ENCODE measurements at places on chromosomes 5 and 9.

GRCh38 chr5:172886974-172887501 is 53.0 kb downstream of the ERGIC1 start:
- no peak for DNase-seq

- no peak for DNase-seq
Measured at GRCh38 chr9:10268531-10269485, 344.0 kb downstream of the PTPRD start.

DNA sequence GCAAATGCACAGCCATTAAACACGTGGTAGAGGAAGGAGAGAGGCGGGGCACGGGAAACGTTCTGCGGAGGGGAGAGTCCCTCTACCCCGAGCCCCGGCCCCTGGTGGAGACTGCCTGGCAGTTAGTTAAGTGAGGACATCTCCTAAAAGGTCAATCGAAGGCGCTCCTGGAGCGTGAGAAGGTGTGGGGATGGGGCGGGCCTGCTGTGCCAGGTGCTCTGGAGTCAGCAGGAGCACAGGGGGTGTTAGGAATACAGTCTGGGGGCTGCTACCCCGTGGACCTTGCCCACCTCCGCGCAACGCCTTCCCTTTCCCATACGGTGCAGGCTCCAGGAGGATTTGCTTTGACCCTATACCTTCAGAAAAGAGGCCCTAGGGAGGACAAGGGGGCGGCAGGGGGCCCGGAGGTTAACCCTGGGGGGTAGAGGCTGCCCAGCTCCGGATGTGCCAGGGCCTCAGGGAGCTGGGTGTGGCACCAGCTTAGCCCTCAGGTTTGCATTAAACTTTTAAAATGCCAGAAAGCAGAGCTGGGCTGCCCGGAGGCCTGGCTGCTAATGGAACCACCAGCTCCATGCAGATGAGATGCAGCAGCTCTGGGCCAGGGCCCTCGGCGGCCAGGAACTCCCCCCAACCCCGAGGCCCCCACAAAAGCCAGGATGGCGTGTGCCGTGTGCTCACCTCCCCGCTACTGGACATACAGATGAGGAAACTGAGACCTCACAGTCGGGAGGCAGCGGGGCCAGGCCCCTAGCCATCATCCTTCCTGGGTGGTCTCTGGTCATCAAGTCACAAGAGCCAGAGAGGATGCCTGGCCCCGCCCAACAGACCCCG is 39.2 kb downstream of the NACC2 start:
- DNase-seq: no peak

GRCh38 chr9:85603936-85604335 is 137.8 kb downstream of the AGTPBP1 start:
- no peak for DNase-seq

- DNase-seq: no peak
Measured at GRCh38 chr9:134881313-134881670, 682 bp downstream of the FCN2 start.

DNA sequence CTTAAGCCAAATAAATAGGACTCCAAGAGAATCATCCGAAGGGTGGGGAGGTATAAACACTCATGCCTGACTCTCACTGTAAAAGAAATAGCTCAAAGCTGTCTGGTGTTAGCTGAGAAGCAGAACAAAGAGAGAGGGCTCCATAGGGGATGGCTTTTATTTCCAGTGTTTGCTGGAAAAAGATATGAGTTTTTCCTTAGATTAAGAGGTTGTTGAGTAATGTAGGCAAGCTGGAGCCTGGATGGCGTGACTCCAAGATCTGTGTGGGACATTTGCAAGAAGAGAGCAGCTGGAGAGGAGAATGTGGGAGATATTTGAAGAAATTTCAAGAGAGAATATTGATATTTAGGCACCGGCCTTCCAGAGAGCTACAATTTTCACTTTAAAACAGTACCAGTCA is 793.7 kb upstream of the RGMB start:
- DNase-seq: no peak

DNA sequence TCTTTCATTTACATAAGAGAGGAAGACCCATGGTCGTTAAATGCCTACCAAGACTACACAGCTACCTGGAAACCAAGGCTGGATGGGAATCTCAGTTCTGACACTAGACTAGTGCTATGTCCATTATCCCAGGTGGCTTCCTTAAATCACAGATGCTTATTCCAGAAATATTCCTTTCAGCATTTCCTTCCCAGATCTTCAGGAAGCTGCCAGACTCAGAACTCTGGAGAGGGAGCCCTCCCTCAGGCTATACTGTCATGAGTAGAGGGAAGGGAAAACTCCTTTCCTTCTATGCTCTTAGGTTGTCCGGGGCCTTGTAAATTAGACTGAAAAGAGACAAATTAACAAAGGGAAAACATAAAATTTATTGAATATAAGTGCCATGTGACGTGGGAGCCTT is 20.8 kb downstream of the FREM1 start:
- DNase-seq: no peak

DNA sequence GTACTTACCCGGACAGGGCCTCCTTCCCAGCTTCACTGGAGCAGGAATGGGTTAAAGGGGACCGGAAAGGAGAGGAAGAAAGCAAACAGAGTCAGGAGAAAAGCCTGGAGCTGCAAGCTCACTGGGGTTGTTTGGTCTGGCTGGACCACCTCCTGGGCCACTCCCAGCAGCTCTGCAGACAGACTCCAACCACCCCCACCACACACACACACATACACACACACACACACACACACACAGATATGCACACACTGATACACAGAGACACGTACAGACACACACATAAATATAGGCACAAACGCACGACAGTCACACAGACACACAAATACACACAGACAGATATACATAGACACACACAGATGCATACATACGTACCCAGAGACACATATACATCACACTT is 34.9 kb upstream of the SYNPO start:
- no peak for DNase-seq

- no peak for DNase-seq
Measured at GRCh38 chr5:80632700-80633099, 21.8 kb upstream of the MSH3 start.

- DNase-seq: no peak
Measured at GRCh38 chr9:26748449-26749058, 144.0 kb downstream of the CAAP1 start.

DNA sequence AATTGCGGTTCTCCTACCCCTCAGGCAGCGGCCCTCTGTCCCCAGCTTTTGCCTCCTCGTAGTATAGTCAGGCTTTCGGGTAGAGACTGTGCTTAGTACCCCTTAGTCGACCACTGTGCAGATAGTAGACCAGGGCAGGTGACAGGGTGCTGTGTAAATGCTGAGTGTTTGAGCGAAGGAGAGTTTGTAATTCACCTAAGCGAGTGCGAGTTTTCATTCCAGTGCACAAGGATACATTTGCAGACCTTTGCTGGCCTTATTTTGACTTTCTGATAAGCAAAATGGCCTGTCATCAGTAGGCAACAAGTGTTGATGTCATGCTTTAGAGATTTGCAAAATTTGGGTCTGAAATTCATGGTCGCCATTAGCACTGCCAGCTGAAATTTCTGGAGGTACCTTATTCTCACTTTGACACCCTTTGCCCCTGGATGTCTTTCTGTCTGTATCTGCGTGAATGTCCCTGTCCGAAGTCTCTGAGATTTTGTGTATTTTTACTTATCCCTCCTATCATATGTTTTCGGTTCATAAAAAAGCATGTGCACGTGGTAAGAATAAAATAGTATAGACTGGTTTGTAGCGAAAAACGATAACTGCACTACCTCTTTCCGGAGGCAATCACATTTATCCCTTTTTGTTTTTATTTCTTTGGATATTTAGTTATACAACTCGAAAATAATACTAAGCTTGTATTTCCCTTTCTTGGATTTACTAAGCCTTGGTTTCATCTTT is 1.9 kb downstream of the LMNB1 start:
- no peak for DNase-seq

DNA sequence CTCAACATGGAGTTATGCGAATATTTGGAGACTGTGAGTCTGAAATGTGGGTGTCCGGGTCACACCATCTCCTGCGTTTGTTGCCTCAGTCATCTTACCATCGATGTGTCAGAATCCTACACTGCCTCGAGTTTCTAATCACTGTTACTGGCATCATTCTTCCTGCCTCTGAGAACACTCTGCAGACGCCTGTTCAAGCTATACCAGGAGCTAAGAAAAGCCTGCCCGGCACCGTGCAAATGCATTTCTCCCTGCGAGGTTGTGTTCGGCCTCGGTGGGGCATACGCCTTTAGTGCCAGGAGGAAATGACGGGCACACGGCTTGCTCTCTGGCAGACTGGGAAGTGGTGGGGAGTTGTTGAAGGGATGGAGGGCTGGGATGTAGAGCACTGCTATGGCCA is 31.2 kb upstream of the SLC25A51 start:
- no peak for DNase-seq

DNA sequence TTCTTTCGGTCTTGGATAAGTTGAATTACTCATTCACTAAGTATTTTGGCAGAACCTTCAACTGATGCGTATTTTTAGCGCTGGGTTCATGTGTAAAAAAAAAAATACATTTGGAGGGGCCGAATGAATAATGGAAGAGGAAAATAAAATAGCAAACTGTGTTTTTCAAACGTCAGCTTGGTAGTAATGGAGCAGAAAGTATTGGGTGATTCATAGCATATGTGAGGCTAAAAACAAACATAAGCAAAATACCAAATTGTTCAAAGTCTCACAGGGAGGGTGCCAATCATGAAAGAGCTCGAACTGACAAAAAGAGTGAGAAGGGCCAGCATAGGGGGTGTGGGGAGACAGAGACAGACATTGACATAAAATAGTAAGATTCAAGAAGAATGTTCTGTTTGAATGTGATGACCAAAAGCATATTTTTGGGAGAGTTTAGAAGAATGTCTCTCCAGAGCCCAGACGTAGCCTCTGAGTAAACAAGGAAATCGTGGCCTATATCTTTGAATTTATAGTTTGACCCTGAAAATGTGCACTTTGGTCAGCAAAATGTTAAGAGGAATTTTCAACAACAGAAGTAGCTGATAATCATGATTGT is 174.9 kb upstream of the HMHB1 start:
- no peak for DNase-seq

DNA sequence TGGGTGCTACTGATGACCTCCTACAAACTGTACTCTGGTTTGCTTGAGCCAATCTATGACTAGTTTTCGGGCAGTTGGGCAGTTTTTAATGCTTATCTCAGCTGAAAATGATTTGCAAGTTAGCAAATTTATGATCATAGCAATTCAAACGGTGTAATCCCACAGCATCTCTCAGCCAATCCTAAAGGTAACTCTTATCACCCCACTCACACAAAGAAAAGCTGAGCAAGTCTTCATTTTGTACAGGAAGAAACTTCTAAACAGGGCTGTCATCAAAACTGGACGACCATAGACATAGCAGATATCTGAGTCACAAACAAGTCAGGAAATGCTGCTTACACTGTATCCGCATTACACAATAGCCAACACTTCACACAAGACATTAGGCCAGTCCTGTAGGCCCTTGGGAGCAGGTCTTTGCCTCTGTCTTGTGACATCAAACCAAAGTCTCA is 2.6 kb upstream of the ENC1 start:
- no peak for DNase-seq

DNA sequence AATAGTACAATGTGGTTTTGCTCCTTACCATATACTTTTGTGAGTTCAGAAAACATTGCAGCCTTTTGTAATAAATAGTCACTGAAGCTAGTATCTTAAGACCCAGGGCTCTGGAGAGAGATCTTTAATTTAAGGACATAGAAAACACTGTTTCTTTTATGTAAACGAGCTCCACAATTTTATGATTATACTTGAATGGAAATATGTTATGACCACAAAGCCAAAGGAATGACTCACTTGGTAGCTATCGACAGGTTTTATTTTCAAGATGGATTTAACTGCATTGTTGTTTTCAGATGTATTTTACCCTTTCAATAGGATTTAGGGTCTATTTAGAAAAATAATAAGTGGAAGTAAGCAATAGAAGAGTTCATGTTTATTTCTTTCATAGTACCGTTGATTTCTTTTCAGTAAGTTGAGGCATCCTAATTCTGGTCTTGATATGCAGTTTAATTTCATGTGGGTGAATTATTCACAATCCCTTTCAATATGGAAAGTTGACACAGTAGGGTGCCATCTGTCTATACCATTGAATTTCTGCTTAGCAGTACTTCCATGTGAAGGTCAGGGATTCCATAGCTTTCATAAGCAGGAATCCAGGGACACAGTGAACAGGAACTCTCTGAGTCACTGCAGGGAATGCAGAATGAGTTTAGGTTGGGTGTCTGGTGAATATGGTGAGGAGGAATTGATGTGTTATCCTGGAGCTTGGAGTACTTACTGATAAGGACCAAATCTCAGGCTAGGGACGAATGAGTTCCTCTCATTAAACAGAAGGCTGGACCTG is 157.6 kb downstream of the CD180 start:
- no peak for DNase-seq

GRCh38 chr9:120854596-120855327 is 12.0 kb upstream of the PSMD5 start:
- no peak for DNase-seq

DNA sequence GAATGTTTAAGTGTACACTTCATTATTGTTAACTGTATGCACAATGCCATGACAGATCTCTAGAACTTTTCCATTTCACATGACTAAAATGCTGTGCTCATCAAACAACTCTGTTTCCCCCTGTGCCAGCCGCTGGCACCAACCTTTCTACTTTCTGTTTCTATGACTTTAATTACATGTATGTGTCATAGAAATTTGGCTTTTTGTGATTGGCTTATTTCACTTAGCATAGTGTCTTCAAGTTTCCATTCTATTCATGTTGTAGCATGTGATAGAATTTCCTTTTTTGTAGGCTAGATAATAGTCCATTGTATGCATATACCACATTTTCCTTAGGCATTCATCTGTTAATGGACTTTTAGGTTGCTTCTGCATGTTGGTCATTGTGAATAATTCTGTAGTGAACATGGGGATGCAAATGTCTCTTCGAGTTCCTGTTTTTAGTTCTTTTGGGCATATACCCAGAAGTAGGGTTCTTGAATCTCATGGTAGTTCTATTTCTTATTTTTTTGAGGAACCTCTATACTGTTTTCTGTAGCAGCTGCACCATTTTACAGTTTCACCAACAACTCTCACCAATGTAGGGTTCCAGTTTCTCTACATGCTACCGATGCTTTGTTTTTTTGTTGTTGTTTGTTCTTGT is 184.4 kb upstream of the DMRT1 start:
- no peak for DNase-seq

DNA sequence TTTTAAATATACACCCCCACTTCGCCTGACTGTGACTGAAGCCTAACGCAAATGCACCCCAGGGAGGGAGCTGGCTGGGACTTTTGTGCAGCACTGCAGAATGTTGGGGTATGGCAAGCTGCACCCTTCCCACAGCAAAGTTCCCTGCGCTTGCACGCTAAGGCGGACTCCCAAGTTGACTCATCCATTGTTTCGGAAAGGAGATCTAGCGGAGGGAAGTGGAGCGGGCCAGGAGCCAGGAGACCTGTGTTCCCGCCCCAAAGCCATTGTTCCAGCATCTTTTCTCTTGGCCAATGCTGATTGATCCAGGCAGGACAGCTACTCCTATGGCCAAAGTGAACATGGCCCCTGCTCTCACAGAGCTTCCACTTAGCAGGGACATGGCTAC is 202.9 kb downstream of the AOPEP start:
- no peak for DNase-seq

DNA sequence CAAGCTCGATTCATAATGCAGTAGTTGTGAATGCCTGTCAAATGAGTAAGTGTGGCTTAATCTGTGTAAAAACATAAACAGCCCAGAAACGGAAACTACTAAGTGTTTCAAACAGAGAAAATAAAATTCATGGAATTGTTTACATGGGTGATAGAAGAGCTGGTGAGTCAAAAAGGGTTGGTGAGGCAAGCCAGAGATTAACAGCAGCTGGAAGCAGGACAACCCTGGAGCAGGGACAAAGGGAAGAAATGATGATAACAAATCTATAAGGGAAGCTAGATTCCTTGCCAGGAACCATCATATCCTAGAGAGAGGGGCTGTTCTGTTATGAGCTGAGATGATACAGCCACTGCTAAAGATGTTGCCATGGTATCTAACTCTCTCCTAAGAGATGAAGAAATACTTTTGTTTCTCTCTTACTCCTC is 18.0 kb upstream of the PRR16 start:
- DNase-seq: no peak

Data from effector memory CD8-positive, alpha-beta T cell (primary cell).